ENCODE measurements at places on chromosomes 12 and 14. TPM values are rescaled to one million over a fixed set of nuclear protein-coding genes. Genes with fewer than 3 reads are reported as not detected.

The ASIC1 gene
- polyA plus RNA-seq, result 11.8 TPM

The TEX52 gene
- not detected for polyA plus RNA-seq

The ALX1 gene
- polyA plus RNA-seq, result not detected

The B3GNT4 gene
- polyA plus RNA-seq, result not detected

The ANO4 gene
- 0.70 TPM for polyA plus RNA-seq

The PCED1B gene
- polyA plus RNA-seq, result 0.63 TPM

GRCh38 chr12:91866566-91866965 lies 279.1 kb downstream of the BTG1 start:
- no peak for DNase-seq

- DNase-seq, result no peak
Measured at GRCh38 chr14:35221462-35221861, 70.7 kb upstream of the PSMA6 start.

- DNase-seq, result no peak
Measured at GRCh38 chr12:10389904-10390303, at the start of gene KLRK1. Gene KLRK1, minus strand, starts transcription at chr12:10390041. Its CDS starts 1,231 bp downstream, at chr12:10388810.

- no peak for DNase-seq
Measured at GRCh38 chr12:105622220-105622619, 291.7 kb downstream of the C12orf75 start.

GRCh38 chr12:119432949-119433348 lies 98.4 kb downstream of the CCDC60 start:
- DNase-seq, result no peak

DNA sequence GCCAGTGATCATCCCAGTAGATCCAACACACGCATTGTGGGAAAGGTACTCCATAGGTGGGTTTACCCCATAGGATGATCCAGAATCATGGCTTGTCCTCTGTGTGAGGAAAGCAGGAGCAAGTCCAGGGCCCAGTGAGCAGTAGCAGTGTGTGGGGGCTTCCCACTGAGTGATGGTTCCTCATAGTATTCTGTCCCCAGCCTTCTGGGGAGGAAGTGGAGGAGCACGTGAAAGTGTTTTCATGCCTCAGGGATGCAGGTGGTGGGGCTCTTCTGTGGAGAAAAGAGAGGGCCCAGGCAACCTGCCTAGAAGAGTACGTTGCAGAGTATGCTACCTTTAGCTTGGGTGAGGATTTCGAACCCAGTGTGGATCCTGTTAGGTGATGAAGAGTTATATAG lies 56.5 kb downstream of the SUSD6 start:
- DNase-seq, result no peak

- no peak for DNase-seq
Measured at GRCh38 chr14:95761436-95761835, 47.5 kb upstream of the TCL1A start.

DNA sequence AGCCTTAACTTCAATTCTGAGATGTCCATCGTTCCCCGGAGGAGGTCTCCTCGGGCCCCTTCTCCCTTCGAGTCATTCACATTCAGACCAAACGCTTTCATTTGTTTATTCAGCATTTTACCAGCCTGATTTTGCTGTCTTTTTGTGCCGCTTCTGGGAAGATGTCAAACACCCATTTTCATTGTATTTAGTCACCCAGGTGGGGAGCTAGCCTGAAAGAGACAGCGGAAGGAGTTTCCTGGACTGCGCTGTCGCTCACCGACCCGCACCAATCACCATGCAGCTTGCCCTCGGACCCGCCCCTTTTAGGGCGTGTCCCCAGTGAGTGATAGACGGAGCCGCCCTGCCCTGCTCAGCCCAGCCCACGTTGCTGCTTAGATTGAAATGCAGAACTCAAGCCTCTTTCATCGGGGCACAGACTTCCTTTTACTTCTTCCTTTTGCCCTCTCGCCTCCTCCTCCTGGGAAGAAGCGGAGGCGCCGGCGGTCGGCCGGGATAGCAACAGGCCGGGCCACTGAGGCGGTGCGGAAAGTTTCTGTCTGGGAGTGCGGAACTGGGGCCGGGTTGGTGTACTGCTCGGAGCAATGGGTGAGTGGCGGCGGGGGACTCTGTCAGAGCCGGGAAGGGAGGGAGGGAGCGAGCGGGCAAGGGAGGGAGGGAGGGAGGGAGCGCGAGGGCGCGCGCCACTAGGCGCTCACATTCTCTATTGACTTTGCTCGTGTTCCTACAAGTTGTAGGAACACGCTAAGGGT lies at the start of gene PAX9:
PAX9 (plus strand) TSS at position 355 of the 752 bp plus-strand sequence; CDS start at position 585, 230 bp downstream.
- peak; percentile 90 for DNase-seq

GRCh38 chr14:73700325-73700724 lies 13.9 kb downstream of the PNMA1 start:
- no peak for DNase-seq

- DNase-seq, result no peak
Measured at GRCh38 chr14:68333262-68333661, 459.6 kb downstream of the ZFP36L1 start.

- no peak for DNase-seq
Measured at GRCh38 chr14:93884950-93885349, 42.2 kb upstream of the FAM181A start.

DNA sequence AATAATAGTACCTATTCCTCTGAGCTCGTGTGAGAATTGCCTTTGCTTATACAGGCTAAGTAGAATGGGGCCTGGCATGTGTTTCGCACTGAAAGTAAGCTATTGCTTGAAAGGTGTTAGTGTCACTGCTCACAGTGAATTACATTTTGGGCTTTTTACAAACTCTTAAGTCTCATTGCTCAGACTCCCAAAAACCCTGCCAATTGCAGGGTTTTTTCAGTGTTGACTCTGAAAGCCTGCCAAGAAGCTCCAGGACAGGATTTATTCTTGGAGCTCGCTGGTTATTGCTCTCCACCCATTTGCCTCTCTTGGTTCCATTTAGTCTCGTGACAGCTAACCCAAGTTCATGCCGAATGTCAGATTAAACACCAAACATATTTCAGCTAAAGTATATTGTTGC lies 39.8 kb downstream of the NOPCHAP1 start:
- peak; percentile 79 for DNase-seq

DNA sequence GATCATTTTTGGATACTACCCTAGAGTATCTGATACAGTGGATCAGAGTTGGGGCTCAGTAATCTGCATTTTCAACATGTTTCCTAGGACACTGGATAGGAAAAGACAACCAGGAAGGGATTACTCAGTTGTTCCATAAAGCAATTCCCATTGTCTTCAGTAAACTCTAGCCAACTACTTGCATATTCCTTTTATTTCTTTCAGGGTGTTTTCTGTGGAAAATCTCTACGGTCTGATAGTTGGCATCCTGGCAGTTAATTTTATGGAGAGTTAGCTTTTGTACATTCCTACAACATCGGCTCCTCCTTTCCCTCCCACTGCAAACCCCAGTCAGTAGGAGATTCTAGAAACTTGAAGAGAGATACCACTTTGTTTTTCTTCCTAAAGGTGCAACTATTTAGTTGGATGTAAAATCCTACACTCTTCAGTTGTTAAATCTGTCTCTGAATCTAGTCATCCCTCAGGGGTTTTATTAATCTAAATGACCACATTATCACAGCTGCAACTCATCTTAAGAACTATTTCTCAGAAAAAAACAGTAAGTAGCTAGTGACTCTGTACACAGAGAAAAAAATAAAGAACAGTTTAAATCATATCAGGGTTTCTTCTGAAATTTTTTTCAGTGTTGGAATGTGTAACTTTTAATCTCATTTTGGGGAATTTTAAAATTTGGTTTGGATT lies 103.9 kb downstream of the PDE3A start:
- DNase-seq, result no peak

DNA sequence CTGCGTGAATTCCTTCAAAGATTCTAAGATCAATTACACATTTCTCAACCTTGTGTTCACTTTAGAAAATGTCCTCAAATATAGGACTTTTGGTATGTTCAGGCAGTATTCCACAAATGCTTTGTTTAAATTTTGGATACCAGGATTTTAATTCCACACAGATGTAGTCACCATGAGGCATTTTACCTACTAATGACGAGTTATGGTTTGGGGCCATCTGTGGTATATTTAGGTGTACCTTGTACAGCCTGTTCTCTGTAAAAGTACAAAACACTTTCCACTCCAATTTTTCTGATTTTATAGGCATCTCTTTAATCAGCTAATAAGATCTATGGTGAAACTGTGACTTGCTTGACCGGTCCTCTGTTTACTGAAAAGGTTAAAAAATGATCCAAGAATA lies 275.7 kb upstream of the PRICKLE1 start:
- no peak for DNase-seq

- no peak for DNase-seq
Measured at GRCh38 chr14:56124327-56124726, 6.1 kb downstream of the PELI2 start.

- peak; percentile 22 for DNase-seq
Measured at GRCh38 chr12:52634266-52635056, 16.1 kb upstream of the KRT73 start.

GRCh38 chr12:82524641-82525040 lies 162.1 kb upstream of the TMTC2 start:
- no peak for DNase-seq

All from muscle of arm (tissue), 14 donors.